ENCODE measurements at places on chromosomes 4 and X.

DNA sequence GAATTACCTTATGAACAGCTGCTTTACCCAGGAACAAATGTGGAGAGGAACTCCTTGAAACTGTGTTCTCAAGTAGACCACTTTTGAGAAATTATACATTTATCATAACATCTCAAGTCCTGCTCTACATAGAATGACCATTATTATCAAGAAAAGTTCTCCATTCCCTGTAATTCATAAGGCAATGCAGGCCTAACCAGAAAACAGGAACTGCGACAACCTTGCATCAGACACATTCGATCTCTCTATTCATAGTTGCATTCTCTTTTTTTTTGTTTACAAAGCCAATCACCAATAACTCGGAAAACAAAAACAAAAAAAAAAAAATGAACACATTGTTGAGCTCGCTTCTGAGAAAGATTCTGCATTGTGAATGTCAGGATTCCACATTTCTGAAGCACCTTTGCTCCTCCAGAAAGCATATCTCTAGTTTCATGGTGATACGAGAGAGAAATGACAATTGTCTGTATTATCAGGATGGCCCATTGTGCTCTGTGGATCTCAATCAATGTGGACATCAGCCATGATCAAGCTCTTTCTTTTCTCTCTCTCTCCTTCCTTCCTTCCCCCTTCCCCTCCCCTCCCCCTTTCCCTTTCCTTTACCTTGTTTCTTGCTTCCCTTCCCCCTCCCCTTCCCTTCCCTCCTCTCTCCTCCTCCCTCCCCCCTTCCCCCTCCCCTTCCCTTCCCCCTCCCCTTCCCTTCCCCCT, 32.4 kb upstream of the CD99 start:
- no peak for DNase-seq

DNA sequence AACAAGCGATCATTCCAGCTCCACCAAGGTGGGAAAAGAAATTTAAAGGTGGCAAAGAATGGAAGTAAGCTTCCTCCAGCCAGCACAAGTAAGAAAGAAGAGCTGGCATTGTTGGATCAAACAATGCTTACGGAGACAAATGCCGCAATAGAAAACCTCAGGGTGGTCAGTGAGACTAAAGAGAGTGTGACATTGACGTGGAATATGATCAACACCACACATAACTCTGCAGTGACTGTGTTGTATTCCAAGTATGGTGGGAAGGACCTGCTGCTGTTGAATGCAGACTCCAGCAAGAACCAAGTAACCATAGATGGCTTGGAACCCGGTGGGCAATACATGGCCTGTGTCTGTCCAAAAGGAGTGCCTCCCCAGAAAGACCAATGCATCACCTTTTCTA, 22.2 kb downstream of the LRIT3 start:
- no peak for DNase-seq

GRCh38 chr4:176259330-176260090, 9.5 kb downstream of the ASB5 start:
- no peak for DNase-seq

GRCh38 chr4:10983885-10984640, 299.5 kb upstream of the CLNK start:
- DNase-seq = no peak

DNA sequence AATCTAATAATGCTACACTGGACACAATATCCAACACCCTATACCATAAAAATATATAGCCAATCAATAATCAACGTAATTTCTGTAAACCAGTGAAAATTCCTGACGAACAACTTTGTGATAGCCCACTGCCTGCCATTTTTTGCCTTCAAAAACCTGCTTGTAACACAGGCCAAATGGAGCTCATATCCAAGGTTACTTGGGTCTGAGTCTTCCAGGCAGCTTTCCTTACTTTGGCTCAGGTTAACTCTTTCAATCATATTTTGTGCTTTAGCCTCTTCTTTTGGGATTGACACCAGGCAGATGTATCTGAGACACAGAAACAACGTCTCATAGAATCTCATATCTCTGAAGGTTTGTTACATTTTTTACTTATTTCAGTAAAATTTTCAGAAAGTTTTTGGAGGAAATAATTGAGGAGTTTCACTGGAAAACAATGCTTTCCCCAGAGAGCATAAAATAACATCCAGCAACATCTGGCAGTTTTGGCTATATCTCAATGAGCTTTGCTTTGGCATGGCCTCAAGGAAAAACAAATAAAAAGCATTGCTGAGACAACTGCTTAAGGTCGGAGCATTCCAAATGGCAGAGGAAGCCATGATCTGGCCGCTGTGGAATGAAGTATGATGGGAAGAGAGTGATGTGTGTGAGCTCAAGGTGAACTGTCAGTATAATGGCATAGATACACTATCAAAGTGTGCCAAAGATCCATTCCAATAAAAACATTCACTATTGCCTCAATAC, 162.9 kb upstream of the SPIN4 start:
- DNase-seq = no peak

- DNase-seq = no peak
These were observed 2.0 kb downstream of the SLC25A6 start for GRCh38 chrX:1389993-1390285.

GRCh38 chr4:26525771-26526150, 35.5 kb upstream of the CCKAR start:
- DNase-seq = no peak

Measured in stimulated activated CD4-positive, alpha-beta T cell treated with anti-CD3 and anti-CD28 coated beads, Interleukin-1b, Interleukin-23, amount 100 ng/mL, for 1 hour (primary cell).